ENCODE measurements at places on chromosomes 2 and 18.

GRCh38 chr18:25704071-25704470 is 352.1 kb upstream of the ZNF521 start:
- no peak for DNase-seq

DNA sequence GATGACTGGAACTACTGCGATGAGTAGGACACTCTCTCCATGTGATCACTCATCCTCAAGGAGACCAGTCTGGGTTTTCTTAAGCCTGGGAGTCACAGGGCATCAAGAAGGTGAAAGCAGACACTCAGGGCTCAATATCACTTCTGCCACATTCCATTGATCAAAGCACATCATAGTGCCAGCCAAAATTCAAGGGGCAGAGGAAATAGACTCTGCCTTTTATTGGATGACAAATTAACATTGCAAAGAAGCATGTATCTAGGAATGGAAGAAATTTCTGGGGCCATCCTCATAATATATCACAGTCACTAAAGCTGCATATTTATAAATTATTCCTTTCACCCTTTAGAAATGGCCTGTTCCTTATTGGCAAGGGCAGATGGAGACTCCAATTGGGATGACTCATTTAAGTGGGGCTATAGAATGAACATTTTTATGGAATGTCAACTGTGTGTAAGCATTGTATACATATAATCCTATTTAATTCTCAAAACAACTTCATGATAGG is 114.8 kb upstream of the CDC42EP3 start:
- no peak for DNase-seq

- no peak for DNase-seq
Measured at GRCh38 chr2:200828104-200828503, 16.4 kb downstream of the BZW1 start.

DNA sequence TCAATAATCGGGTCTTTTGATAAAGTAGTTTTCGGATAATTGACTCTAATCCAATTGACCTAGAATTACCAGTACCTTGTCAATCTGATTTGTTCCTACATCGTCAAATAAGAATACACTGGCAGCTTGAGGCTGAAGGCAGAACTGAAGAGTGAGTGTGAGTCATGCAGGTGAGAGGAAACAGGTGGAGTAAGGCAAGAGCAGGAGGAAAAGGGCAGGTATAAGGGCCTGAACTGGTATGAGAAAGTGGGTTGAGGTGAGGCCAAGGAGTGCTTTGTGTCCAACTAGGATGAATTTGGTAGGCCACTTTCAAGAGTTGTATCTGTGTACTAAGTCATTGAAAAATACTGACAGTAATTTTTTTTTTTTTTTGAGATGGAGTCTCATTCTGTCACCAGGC is 186.0 kb downstream of the ZNF385B start:
- no peak for DNase-seq

GRCh38 chr2:37825586-37825985 is 99.5 kb upstream of the RMDN2 start:
- DNase-seq = no peak

GRCh38 chr2:39476524-39476923 is 39.4 kb upstream of the MAP4K3 start:
- DNase-seq = no peak

- DNase-seq = no peak
Measured at GRCh38 chr2:205783872-205784499, 101.7 kb downstream of the NRP2 start.

- no peak for DNase-seq
Measured at GRCh38 chr2:171066110-171066509, 94.6 kb downstream of the TLK1 start.

- no peak for DNase-seq
Measured at GRCh38 chr2:96739076-96739632, 710 bp downstream of the LMAN2L start.

DNA sequence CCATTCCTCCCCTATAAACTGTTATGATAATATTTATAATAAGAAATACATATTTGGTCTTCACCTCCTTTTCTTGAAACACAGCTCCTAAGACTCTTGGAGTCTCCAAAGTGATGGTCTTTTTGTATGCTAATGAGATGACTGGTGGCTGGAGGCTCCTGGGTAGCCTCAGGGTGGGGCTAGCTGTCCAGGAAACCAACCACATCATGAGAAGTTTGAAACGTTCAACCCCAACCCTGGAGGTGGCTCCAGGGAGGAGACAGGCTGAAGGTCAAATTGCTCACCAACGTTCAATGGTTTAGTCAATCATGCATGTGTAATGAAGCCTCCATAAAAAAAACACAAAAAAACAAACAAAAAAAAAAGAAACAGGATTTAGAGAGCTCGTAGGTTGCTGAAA is 298.7 kb upstream of the MGAT5 start:
- DNase-seq = no peak

DNA sequence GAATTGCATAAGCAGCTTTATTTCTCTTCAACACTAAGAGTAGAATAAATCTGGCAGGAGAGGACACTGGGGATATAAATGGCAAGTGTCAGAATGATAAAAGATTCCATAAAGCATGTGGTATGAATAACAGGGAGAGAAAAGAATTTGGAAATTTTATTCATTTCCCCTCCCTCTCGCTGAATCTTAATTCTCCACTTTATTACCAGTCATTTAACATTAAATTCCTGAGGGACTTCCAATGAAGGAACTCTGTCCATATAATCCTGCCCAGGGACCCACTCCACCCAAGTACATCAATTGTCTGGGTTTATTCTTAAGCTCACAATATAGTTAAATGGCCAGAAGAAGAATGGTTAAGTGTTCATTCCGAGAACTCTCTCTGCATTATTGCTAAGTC is 197.7 kb upstream of the MGAT5 start:
- no peak for DNase-seq

- DNase-seq = no peak
Measured at GRCh38 chr2:98298683-98299164, 47.5 kb upstream of the CNGA3 start.

DNA sequence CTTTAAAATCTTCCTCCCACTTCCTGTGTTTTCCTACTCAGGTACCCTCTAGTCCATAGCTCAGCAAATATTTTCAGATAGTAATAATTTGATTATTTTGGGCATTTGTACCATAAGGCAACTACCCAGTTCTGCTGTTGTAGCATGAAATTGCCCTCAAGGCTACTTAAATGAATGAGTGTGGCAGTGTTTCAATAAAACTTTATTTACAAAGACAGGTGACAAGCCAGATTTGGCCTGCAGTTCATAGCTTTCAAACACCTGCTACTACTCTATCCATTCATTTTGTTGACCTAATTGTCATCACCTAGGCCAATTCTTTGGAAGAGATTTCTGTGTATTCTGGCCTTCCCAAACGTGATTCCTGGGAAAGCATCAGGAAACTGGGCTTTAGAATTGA is 28.9 kb downstream of the NYAP2 start:
- DNase-seq = no peak

GRCh38 chr2:182890305-182890704 is 23.9 kb upstream of the FRZB start:
- no peak for DNase-seq

GRCh38 chr2:40579247-40579646 is 127.4 kb upstream of the SLC8A1 start:
- no peak for DNase-seq

DNA sequence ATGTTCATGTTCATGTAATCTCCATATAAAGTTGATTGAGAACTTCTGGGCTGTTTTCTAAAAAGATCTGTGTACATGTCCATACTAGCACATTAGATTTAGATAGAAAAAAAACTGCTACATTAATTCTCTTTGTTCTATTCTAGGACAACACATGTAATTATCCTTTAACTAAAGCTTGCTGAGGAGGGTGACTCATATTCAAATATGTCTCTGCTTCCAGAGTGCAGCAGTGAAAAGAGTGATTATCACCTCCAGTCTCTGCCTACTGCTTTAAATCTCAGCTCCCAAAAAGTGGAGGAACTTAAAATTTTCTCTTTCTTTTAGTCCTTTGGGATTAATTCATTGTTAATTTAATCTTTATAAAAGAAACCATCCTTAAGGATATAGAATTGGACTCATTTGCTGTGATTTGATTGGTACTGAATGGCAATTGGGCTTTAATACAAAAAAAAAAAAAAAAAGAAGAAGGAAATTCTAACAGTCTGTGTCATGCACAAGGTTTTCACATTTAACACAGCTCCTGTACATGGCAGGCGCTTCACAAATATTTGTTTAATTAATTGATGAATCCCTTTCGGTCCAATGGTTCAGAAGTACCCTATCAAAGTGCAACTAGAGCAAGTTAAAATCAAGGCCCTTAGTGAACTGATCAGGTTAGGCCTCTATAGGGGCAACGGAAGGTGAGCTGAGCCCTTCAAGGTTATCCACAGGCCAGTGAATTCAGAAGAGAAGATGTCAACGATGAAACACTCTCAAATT is 214.0 kb upstream of the KCNJ3 start:
- no peak for DNase-seq

GRCh38 chr2:196745711-196746110 is 53.8 kb downstream of the GTF3C3 start:
- DNase-seq = no peak

GRCh38 chr2:31950946-31951562 is 59.8 kb downstream of the MEMO1 start:
- no peak for DNase-seq

GRCh38 chr2:154133823-154134222 is 262.1 kb downstream of the GALNT13 start:
- DNase-seq = no peak

DNA sequence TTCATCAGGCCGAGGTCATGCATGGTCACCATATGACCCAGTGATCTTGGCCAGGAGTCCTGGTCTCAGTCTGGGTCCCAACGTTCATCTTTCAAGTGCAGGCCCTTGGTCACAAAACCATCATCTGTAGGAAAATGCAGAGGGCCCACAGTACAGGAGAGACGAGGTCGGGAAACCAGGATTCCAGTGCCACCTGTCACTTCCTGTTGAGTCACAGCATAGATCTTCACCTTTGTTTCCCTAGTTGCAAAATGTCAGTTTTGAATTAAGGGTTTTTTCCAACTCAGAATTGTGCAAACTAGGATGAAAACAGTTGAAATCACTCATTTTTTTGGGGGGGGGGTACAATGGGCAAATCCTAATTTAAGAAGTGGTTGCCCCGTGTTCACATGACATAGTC is 162.2 kb downstream of the INSIG2 start:
- DNase-seq = no peak

- no peak for DNase-seq
Measured at GRCh38 chr2:101538076-101538475, 63.2 kb upstream of the RFX8 start.

DNA sequence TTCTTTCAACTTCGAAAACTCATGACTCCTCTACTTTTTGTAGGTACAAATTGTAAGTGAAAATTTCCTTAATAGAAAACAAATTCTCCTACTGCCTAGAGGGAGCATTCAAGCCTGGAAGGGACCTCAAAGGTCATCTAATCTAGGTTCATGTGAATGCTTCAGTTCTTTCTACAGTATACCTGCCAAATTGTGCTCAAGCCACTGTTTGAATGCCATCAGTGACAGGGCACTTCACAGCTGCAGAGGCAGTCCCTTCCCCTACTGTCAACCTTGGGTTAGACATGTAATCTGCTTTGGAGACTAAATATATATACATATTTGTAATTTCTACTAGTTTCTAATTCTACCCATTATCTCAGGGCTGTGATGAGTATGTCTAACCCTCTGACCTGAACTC is 681.3 kb upstream of the CDH2 start:
- no peak for DNase-seq

DNA sequence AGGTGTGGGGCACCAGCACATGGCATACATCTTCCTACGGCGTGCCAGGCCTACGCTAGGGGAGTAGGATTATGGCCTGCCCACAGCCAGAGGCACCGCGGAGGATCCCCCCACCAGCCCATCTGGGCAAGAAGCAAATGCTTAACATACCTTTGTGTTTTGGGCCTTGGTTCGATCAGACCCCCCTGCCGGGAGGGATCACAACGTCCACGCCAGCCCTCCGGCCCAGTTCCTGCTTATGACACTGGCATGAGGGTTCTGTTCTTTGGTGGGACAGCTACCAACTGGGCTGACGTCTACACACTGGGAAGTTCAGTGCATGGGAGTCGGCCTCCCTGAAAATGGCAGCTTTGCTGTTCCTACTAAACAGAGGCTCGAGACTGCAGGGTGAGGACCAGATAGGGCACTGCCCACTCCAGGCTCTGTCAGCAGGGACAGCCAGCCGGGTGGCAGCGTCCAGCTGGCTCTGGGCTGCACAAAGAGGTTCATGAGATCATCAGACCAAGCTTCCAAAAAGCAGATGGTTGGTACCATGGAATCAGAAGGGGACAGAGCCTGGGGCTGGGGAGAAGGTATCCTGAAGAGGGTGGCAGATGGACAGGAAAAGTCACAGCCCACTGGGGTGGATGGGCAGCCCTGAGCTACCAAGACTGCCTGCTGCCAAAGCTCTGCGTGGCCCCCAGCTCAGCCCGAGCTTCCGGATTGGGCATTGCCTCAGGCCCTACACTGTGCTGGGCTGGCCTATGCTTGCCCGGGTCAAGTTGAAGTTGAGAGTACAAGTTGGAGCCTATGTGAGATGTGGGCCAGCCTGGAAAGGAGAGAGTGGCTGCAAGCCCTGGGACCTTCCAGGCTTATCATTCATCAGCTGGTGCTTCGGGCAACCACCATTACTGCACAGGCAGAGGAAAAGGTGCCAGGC is 61.7 kb upstream of the TEX51 start:
- DNase-seq = no peak

- DNase-seq = no peak
Measured at GRCh38 chr2:78034706-78035105, 512.5 kb upstream of the LRRTM4 start.

DNA sequence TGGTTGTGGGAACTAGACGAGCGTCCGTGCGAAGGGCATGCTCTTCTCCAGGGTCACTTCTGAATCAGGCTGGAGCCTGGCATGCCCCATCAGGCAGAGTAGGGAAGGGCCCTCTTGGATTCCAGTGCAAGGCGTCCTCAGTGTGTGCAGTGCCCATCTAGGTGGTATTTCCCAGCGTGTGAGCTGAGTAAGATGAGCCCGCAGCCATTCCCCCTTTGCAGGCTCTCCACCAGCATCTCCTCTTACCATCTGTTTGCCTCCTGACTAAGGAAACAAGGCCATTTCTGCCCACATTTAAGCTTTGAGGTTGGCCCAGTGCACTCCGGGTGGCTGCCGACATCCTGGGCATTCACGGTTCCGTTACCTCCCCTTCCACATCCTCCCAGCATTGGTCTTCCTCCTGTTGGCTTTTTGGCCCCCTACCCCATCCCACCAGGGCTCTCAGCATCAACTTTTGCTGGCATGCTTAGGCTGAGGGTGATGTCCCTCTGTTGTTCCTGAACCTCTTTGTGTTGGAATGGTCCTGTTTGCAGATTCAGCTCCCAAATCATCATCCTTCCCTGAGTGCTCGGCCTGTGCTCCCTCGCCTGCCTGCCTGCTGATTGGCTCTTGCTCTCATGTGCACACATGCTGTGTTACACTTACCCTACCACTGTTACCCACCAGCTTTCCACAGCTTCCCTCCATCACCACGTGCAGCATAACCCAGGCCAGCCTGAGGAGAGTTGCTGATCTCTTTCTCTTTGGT is 11.8 kb downstream of the CEP68 start:
- DNase-seq = no peak
